ENCODE measurements at places on chromosomes 1 and 21.

GRCh38 chr1:90504509-90504908 lies 212.6 kb downstream of the BARHL2 start:
- peak; percentile 7 for DNase-seq

DNA sequence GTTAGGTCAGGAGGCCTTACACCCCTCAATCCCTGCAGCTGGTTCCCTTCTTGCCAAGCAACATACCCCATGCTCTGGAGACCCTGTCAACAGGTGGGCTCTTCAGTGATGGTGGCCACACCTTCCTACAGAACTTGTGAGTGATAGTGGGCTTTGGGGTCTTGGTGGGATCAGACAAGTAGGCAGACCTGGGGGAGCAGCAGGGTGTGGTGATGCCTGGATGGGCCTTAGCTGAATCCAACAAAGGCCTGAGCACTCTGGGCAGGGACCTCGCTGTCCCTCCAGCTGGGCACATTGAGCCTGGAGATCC lies 14.9 kb downstream of the FAAH start:
- DNase-seq, result no peak

DNA sequence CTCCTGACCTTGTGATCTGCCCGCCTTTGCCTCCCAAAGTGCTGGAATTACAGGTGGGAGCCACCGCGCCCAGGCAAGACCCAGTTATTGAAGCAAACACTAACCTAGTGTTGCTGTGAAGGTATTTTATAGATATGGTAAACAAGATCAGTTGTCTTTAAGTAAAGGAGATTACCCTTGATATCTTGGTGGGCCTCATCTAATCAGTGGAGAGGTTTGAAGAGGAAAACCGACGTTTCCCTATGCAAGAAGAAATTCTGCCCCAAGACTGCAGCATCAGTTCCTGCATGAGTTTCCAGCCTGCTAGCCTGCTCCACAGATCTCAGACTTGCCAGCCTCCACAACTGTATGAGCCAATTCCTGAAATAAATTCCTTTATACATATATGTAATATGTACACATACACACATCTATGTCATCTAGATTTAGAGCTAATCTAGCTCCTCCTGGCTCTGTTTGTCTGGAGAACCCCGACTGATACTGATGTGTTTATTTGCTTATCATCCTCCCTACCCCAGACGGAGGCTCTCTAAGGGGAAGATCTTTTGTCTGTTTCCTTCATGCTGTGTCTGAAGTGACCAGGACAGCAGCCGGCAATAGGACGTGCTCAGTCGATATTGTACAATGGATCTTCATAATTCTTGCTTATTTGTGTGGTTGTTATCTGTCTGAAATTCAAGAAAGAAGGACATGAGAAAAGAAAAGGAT lies 90.9 kb downstream of the IER5 start:
- no peak for DNase-seq

GRCh38 chr1:47229886-47230691 lies 1.9 kb downstream of the TAL1 start:
- no peak for DNase-seq

DNA sequence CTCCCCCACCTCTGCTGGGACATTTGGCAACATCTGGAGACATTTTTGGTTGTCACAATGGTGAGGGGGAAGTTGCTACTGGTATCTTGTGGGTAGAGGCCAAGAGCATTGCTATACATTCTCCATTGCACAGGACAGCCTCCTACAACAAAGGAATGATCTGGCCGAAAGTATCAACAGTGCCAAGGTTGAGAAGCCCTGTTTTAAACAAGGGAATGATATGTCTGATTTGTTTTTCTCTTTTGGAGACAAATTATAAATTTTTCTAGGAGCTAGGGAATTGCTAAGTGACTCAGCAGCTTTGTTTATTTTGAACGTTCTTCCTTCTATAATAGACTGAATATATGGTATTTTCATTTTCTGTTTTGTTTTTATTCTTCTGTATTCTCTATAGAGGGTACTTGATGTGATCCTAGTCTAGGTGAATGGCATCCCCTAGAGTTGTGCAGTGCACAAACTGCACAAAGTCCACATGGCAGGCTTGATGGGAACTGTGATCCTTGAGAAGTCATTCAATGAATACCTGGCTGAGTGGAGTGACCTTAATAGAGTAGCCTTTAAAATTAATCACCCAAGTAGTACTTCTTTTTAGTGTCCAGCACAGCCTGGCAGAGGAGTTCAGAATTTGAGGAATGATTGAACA lies 288.6 kb upstream of the USP24 start:
- peak; percentile 30 for DNase-seq

- peak; percentile 69 for DNase-seq
Observed at GRCh38 chr1:112527266-112528010, 18.7 kb downstream of the WNT2B start.

- DNase-seq, result no peak
Observed at GRCh38 chr1:203905275-203905674, 43.9 kb downstream of the SNRPE start.

DNA sequence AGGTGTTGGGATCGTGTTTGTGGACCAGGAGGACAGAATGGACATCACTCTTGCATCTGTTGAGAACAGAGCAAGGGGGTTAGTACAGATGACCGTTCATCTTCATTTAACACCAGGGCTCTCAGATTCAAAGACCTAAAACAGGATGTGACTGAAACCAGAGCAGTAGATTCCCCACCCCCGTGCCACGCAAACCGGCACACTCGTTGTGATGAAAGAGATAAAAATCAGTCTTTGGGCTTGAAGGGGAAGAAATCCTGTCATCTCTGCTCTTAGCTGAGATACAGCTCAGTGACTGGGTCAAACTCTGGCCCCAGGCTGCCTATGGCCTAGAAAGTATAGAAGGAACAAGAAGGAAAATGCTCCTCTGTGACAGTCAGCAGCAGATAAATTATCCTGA lies 146.2 kb upstream of the KRTAP19-8 start:
- no peak for DNase-seq

GRCh38 chr1:205506409-205507200 lies 2.1 kb downstream of the CDK18 start:
- no peak for DNase-seq

DNA sequence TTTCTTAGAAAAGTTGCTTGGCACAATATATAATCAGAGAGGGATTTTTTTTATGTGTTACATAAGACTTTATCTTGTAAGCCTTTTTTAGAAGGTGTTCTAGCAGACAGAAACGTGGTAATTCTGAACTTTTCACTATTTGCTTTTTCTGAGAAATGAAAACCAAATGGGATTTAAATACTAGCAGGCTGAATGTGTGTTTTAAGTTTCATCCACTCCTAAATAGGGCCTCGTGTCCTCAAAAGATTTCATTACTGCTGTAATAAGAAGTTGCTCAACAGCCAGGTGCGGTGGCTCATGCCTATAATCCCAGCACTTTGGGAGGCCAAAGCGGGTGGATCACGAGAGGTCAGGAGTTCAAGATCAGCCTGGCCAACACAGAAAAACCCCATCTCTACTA lies 44.7 kb upstream of the FMO2 start:
- DNase-seq, result peak; percentile 10

DNA sequence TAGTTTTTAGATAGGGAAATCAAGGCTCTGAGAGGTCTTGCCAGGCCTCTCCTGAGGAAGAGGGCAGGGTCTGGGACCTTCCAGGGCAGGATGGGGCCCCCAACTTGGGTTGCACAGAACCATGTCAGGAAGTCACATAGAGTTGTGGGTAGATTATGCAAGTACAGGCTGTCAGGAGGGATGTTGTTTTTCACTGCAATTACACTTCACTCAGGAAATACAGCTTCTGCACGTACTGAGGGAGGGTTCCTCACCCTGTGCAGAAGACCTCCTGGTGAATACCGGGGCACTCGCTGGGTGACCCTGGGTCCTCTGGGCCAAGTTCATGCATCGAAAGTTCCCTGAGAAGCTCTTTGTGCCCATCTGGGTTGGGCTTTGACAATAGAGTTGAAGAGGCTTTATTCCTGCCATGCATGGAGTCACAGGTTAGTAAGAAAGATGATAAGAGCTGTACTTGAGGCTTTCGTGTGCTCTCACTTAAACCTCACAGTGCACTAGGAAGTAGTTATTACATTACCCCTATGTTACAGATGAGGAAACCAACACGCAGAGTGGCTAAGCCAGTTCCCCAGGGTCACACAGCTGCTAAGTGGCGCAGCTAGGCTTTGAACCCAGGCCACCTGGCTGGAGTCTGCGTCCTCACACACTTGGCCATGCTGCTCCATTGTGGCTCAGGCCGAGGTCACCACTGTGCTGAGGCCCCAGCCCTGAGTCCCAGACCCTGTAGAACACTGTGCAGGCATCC lies 16.2 kb upstream of the TNFRSF1B start:
- DNase-seq, result peak; percentile 34

DNA sequence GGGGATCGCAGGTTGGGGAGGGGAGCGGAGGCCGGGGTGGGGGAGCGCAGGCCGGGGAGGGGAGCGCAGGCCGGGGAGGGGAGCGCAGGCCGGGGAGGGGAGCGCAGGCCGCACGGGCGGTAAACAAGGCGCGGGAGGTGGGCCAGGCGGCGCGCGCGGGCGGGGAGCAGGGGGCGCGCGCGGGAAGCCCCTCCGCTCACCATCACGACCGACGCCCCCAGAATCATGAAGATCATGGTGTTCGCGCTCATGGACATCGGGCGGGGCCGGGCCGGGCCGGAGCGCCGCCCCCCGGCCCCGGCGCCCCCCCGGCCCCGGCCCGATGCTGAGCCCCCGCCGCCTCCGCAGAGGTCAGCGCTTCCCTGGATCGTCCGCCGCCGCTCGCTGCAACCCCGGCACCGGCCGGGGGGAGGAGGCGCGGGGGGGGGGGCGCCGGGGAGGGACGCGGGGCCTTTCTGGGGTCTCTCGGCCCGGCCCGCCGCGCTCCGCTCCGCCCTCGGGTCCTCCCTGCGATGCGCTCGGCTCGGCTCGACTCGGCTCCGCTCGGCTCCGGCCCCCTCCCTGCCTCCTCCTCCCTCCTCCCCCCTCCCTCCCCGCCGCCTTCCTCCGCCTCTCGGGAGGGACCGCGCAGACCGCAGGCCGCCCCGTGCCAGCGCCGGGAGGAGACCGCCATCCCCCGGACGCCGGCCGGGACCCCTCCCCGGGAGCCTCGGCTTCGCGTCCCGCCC lies at the start of gene TMEM240:
TMEM240 (minus strand) TSS at position 535 of the 728 bp plus-strand sequence; CDS start at position 257, 278 bp downstream.
- peak; percentile 73 for DNase-seq

DNA sequence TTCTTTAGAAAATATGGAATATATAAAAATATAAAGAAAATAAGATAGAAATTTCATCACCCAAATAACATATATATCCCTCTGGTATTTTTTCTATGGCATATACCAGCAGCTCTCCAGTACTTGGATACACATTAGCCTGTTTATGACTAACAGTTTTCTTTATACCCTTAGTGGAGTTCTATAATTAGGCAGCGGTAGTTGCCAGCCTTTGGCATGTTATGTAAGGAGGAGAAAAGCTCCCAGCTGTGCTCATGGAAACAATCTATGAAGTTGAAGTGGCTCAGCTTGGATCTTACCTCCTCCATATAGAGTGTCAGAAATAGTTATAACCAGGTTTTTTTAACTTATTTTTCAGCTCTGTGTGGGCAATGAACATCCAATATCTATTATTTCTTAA lies 1636.8 kb downstream of the AMY1C start:
- no peak for DNase-seq

- no peak for DNase-seq
Observed at GRCh38 chr1:22343456-22344328, 108.0 kb upstream of the ZBTB40 start.

- DNase-seq, result no peak
Observed at GRCh38 chr1:10950316-10951172, 61.9 kb upstream of the TARDBP start.

GRCh38 chr1:199054694-199055093 lies 415.9 kb downstream of the PTPRC start:
- DNase-seq, result peak; percentile 21

DNA sequence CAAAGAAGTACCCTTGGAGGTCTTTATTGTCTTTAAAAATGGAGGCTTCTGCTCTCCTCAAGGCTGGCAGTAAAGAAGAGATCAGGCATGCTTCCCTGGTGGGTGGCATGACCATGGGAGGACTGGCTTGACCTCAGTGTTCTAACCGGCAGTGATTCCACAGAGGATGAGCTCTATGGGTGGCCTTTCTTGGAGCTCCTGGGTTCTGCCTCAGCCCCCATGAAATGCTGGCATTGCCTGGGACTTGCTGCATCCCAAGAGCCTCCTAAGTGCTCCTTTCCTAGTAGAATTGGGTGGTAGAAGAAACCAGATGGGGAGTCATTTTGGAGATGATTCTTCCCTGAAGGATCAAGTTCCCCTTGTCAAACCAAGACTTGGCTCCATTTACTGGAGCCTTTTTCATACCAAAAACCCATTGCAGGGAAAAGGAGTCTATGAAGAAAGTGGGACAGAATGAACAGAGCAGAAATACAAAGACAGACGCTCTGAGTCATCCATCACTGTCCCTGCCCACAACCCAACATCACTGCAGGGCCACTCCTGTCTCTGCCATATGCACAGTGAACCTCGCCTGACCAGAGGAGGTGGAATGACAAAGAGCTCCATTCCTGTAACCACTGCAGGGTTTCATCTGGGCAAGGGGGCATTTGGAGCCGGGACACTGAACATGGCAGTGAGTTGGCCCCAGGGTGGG lies 42.4 kb downstream of the RIMS3 start:
- DNase-seq, result no peak

GRCh38 chr1:64033667-64034220 lies 169.7 kb upstream of the UBE2U start:
- peak; percentile 78 for DNase-seq

DNA sequence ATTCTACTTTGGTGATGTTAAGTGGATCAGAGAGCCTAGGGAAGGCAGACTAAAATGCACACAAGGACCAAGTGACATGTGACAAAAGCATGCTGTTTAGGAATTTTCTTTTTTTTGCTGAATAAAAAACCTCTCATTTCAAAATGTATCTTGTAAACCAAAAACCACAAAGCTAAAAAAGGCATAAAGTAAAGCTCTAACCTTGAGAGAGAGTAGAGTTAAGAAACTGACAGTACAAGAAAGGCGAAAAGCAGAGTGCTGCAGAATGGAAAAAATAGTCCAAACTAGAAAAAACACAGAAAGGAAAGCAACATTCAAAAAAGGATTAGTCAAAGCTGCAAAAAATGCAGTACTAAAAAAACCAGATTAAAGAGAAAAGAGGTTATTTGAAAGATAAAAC lies 76.5 kb downstream of the EPS15 start:
- DNase-seq, result peak; percentile 18

DNA sequence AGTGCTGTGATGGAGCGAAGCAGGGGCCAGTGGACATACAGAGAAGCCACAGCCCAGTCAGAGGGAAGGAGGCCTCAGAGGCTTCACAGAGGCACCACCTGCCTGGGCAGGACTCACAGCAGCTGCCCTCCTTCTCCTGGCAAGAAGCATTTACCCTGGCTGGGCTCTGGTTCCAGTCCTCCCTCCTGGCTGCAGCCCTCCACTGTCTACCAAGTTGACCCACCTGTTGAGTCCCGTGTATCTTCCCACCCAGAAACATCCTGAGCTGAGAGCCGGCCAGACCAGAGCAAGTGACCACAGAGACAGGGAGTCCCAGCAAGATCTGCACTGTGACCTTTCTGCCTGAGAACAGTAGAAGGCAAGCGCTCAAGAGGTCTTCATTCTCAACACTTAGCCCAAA lies 49.7 kb downstream of the GLIS1 start:
- no peak for DNase-seq

- no peak for DNase-seq
Observed at GRCh38 chr1:43664369-43664768, 14.4 kb downstream of the KDM4A start.
